ENCODE measurements at places on chromosomes 1 and 21. TPM values are rescaled to one million over a fixed set of nuclear protein-coding genes. Genes with fewer than 3 reads are reported as not detected.

DNA sequence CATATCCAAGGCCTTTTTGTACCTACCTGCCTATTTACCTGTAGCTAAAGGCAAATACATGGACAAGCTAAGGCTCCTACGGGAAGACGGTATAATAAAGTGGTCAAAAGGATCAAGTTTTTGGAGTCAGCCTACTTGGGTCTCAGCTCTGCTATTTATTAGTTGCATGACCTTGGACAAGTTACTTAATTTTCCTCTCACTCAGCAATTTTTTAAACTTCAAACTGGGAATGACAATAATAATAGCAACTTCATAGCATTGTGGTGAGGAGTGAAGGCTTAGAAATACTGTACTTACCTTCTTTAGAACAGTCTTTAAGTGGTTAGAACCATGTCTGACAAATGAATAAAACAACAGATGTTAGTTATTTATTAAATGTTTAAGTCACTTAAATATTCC, 60.2 kb upstream of the SLC35F3 start:
- DNase-seq = no peak

DNA sequence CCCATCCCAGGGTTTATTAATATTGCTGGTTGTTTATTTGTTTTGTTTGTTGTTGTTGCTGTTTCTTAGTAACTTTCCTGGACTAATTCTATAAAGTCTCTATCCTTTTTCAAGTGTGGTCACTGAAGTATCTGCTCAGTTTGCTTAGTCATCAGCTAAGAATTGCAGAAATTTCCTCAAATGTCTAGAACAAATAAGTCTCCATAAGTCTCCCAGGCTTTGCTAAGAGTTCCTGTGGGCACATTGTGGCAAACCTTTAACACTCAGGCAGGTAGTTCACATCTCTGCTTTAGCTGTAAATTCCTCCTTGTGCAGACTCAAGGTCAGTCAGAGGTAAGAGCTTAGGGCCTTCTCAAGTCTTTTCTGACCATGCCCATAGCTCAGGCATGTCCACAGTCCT, 38.9 kb upstream of the C1orf185 start:
- DNase-seq = peak; percentile 71

The S1PR1 gene
- 12.9 TPM for total RNA-seq

GRCh38 chr1:84347932-84348555, 46.5 kb downstream of the SAMD13 start:
- peak; percentile 90 for DNase-seq

DNA sequence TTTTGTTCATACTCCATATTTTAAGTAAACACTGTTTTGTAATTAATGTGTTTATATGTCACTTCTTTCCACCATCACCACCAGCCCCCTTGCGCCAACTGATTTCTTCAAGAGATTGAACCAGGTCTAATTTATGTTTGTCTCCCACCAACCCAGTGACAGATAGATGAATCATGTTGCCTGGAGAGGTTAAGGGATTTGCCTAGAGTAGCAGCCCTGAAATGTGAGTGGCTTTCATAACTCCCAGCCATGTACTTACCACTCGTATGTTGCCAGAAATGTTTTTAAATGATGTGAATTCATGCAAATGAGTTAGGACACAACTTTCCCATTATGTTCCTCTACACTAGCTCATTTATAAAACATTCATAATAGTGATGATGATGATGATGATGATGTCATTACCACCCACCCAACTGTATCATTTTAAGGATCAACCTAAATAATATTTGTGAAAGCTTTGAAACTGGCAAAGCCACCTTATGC, 86.9 kb downstream of the LRRC8D start:
- DNase-seq = peak; percentile 72

- DNase-seq = no peak
Observed at GRCh38 chr1:163076981-163077761, 8.0 kb downstream of the RGS4 start.

The OR2G6 gene
- total RNA-seq = not detected

- DNase-seq = no peak
Observed at GRCh38 chr1:206105464-206105995, 11.7 kb downstream of the AVPR1B start.

The CRYBG2 gene
- not detected for total RNA-seq

- no peak for DNase-seq
Observed at GRCh38 chr1:154796303-154796892, 73.7 kb downstream of the KCNN3 start.

The S100A7 gene
- total RNA-seq = not detected

The S100A14 gene
- not detected for total RNA-seq

- no peak for DNase-seq
Observed at GRCh38 chr1:230826166-230826875, 42.0 kb downstream of the C1orf198 start.

DNA sequence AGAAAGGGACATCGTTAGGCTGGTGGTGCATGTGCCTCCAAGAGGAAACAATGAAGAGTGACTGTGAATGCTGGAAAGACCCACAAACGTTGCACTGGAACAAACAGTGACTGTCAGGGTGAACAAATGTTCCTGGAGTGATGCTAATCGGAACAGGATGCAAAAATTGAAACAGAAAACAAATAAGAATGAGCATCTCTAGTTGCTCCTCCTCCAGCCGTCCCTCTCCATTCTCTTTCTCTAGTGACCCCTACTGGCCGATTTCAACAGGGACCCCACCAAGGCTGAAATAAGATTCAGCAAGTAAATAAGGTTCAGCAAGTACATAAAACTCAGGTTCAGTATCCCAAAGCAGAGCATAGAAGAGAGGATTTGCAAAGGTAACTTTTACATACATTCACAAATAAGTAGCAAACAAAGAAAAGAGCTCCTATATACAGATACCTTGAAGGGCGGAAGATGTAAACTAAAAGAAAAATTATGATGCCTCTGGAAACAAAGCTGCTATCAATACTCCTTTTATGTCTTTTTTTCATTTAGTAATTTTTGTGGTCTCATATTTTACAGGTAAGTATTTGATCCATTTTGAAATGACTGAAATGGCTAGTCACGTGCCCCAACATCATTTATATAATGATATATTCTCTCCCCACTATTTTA, 836.1 kb upstream of the ADAMTS5 start:
- DNase-seq = peak; percentile 41

DNA sequence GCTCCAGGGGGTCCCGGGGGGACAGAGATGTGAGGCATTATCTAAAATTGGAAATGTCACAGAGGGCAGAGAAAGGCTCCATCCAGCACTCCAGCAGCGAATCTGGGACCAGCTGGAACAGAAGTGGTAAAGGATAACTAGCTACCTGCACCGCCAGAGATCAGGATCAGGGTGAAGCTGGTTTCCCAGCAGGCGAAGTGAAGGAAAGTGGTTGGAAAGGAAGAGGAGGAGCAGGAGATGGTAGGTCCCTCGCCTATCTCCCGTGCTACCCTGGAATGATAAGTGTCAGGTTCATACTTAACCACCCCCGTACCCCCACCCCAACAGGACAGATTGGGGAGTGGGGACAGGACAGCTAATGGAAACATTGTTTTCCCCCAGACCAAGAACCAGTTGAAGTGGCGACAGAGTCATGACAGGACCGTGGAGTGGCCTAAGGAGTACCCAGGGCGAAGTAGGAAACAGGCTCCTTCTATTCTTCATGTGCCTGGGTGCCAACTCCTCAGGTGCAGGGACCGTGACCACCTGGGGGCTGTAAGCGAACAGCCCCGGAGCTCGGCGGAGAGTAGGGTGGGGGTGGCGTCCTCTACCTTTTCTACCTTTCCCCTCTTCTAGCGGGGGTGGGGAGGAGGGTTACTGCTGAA, 717 bp downstream of the B4GALT3 start:
- DNase-seq = no peak

All from fibroblast of villous mesenchyme (primary cell).